ENCODE measurements at places on chromosomes 11 and 22.

- no peak for DNase-seq
These were observed 2.6 kb upstream of the APOL6 start for GRCh38 chr22:35645646-35646045.

DNA sequence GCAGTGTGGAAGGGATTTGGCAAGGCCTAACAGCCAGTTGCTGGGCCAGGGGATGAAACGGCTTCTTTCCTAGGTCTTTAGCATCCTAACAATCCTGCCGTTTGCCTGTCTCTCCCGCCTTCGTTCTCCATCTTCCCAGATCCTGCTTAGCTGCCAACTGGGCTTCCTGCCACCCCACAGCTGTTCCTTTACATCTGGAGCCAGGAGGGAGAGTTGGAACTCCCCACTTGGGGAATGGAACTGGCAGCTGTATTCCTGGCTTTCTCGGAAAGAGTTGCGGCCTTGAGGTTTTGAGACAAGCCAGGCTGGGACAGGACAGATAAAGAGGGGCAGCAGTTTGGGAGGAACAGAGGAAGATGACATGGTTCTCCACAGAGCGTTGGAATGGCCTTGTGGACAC is 59.6 kb downstream of the ST3GAL4 start:
- DNase-seq = no peak

- DNase-seq = no peak
These were observed 354.8 kb downstream of the TENM4 start for GRCh38 chr11:79086056-79086455.

- DNase-seq = no peak
These were observed 1.6 kb downstream of the RTN4RL2 start for GRCh38 chr11:57461841-57462489.

DNA sequence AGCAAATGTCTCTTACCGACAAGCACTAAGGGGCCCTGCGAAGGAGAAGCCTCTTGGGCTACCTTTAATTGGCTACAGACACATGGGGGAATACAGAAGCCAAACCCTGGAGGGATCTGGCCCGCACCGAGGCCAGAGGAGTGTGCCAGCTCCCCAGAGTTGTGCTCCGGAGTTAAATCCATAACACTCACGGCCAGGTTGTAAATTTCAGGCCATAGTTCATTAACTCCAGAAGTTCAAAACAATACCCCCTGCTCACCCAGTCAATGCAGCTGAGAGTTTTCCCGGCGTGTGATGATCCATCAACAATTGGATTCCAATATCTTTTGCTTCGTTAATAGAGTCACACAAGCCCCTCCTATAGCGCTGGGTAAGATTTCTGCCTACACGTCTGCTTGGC is 371.5 kb downstream of the NXPE2 start:
- DNase-seq = no peak

DNA sequence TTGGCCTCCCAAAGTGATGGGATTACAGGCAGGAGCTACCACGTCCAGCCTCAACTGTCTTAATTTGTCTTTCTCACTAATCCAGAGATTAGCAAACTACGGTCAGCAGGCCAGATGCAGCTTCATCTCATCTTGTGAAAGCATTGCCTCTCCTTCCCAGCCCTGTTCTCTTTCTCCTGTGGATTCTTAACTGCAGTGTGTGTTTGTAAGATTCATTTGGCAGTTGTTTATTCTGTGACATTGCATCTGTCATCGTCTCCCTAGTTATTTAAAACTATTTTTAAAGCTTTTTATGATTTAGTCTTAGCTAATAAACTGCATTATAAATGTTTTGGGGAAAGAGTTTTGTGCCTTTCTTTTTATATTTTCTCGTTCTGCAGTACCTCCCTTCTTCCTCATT is 29.2 kb downstream of the RNF169 start:
- no peak for DNase-seq

DNA sequence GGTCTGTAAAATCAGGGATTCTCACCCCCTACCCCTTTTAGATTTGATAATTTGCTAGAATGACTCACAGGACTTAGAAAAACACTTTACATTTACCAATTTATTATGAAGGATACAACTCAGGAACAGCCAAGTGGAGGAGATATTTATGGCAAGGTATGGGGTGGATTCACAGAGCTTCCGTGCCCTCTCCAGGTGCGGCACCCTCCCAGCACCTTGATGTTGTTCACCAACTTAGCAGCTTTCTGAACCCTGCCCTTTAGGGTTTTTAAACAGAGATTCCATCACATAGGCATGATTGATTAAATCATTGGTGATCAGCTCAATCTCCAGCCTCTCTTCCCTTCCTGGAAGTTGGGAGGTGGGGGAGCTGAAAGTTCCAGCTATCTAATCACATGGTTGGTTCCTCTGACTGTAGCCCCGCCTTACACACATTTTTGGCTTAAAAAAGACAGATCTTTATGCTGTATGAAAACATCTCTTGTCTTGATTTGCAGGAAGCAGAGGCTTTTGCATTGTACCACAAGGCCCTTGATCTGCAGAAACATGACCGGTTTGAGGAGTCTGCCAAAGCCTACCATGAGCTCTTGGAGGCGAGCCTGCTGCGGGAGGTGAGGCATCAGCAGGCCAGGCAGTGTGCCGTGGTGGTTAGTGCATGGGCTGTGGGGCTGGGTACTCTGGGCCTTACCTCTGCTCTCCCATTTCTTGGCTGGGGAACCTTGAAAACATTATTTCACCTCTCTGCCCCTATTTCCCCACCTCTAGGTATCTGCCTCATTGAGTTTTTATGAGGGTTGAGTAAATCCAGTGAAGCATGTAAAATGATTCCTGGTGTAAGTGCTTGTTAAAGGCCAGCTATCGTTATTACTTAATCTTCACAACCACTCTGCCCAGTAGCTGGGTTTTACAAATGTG is 27.0 kb downstream of the CABIN1 start:
- DNase-seq = no peak

DNA sequence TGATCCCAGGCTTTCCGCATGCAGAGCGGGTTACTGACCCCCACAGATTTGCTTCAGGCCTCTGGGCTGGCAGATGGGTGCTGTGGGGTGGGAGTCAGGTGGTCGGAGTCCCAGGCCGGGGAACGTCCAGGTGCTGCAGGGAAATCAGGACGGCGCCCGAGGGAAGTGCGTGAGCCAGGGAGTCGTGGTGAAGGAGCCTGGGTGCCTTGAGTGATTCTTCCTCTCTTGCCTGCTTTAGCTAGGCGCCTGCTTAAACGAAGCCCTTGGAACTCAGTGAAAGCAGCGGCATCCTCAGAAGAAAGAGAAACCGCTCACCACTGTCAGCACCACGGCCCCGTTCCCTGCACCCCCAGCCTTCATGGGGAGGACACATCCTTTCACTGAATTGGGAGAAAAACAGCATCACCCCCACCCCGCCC is 455.6 kb downstream of the BRD1 start:
- DNase-seq = no peak

GRCh38 chr11:134853992-134854991 is 442.2 kb upstream of the B3GAT1 start:
- no peak for DNase-seq

DNA sequence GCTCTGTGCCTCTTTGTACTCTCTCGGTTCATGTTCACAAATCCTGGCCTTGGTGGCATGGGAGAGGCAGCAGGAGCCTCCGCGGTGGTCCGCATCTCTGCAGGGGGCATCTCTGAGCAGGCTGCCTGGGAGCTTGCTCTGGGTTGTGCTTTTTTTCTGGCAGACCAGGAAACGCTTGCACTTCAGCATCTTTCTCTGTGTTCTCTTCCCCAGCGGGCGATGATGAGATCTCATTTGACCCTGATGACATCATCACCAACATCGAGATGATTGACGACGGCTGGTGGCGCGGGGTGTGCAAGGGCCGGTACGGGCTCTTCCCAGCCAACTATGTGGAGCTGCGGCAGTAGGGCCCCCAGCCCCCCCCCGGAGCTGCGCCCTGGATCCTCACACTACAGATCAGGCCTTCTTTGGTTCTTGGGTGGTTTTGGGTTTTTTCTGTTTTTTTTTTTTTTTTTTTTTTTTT is 36.5 kb downstream of the CTTN start:
- no peak for DNase-seq

DNA sequence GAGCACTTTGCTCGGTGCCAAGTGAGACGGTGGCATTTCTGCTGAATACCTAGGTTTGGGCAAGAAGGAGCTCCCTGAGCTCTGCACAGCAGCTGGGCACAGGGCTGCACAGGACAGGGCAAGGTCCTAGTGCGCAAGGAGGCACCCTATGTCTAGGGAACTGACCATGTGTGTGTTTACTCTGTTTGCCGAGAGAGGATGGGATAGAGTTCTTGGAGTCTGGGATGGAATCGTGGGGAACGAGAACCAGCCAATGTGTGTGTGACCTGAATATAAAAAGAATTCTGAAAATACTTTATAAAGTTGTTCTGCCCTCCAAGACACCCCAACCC is 179.5 kb upstream of the NECTIN1 start:
- DNase-seq = no peak

- DNase-seq = no peak
These were observed 115.8 kb upstream of the IGLL5 start for GRCh38 chr22:22771696-22772377.

- DNase-seq = no peak
These were observed 56.9 kb upstream of the PRSS23 start for GRCh38 chr11:86743223-86744118.

DNA sequence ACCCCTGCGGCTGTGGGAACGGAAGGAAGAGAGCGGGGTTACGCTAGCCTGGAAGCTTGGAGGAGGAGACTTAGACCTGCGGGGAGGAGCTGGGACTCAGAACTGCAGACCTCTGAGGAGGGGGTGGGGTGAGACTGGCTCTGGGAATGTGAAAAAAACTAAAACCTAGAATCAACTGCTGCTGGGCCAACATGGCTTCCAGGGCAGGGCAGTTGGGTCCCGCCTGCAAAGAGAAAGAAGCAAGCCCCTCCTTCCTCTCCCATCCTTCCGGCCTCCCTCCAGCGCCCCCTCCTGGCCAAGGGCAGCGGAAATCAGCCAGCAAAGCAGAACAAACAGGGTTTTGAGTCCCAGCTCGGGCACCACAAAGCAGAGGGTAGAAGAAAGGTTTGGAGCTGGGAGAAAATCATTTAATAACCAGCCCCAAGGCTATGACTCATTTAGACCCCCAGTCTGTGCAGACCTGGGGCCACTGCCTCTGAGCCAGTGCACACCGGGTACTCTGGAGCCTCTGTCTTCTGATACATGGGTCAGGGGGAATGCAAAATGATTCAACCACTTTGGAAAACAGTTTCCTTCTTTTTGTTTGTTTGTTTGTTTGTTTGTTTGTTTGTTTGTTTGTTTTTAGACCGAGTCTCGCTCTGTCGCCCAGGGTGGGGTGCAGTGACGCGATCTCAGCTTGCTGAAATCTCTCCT is 7.3 kb upstream of the NCF4 start:
- peak; percentile 82 for DNase-seq

- DNase-seq = no peak
These were observed 22.0 kb upstream of the FIBIN start for GRCh38 chr11:26971961-26972360.

DNA sequence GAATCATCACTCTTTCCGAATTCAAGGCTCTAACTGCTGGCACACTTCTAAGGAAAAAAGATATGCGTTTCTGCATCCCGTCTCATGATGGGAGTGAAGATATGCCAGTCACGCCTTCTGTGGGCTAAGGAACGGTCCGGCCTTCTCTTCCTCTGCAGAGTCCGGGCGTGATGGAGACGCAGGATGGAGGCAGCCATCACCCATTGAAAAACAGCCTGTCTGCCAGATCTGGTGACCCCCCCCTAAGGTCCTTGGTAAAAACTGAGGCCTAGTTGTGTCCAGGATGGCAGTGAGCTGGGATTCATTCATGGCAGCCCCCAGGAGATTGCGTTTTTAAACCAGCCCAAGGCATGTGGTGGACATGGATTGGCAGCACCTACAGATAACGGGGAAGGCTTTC is 6.9 kb upstream of the EFCAB6 start:
- no peak for DNase-seq

- DNase-seq = no peak
These were observed 46.9 kb downstream of the C11orf71 start for GRCh38 chr11:114353443-114353842.

- DNase-seq = no peak
These were observed 445.9 kb upstream of the FAT3 start for GRCh38 chr11:91778758-91779157.

GRCh38 chr11:69351460-69351859 is 57.5 kb downstream of the MYEOV start:
- no peak for DNase-seq

DNA sequence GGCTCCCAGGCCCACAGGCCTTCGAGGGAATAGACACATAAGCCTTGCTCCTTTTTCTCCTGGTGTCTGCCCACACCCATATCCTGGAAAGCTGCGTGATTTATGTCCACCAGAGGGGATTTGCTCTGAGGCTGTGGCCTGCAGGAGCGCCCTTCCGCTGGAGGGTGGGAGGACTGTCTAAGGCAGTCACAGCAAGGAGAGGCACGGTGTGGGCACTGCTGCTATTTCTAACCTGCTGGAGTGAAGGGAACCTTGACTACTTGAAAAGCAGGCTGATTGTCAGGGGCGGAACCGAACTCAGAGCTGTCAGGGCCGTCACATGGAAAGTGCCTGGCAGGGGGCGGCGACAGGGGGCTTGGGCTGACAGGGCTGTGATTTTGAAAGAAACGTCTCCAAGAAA is 3.7 kb downstream of the UPB1 start:
- no peak for DNase-seq

DNA sequence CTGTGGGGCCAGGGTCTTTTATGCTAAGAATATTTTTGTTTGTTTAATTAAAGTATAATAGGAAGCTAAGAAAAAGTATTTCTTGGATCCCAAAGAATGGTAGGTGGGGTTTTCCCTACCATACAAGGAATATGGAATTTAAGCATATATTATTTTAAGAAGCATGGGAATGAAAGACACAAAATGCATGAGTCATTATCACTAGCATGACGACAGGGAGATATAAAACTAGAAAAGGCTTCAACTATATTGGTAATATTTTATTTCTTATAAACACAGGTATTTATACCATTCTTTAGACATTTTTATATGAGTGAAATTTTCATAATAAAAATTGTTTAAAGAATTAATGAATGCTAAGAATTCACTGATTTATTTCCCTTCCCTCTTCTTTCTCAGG is 39.3 kb upstream of the SOX6 start:
- DNase-seq = no peak

GRCh38 chr11:44162662-44163061 is 67.2 kb downstream of the EXT2 start:
- no peak for DNase-seq

DNA sequence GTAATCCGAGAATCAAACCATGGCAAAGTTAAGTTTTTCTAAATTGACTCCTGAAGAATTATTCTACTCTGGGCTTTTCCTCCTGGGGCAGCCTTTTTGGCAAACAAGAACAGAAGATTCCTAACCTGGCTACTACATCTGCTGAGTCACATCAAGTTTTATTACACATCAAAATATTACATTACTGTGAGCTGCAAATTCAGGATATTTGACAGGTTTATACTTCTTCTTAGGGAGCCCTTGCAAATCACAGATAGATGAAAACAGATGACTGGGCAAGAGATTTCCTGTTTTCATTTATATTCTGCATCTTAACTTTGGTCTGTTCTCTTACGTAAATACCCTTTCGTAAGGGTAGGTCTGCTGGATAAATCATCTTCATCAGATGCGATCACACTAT is 23.6 kb downstream of the XRRA1 start:
- no peak for DNase-seq

DNA sequence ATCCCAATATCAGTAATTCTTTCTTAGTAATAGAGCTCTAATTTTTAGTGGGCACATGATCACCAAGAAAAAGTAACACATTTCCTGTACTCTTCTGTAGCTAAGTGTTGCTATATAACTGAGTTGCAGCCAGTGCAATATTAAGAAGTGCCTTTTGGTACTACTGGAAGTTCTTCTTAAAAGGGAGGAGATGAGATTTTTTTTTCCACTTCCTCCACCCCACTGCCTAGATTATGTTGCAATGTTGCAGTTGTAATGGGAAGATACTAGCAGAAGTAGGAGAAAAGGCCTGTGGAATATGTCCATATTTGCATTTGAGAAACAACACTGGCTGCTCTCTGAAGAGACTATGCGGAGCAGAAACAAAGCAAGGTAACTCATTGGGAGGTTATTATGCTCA is 280.6 kb upstream of the ANO5 start:
- DNase-seq = no peak
